ENCODE measurements at places on chromosomes 3 and 15.

- DNase-seq, result no peak
Measured at GRCh38 chr15:80474224-80475215, 70.3 kb downstream of the ARNT2 start.

DNA sequence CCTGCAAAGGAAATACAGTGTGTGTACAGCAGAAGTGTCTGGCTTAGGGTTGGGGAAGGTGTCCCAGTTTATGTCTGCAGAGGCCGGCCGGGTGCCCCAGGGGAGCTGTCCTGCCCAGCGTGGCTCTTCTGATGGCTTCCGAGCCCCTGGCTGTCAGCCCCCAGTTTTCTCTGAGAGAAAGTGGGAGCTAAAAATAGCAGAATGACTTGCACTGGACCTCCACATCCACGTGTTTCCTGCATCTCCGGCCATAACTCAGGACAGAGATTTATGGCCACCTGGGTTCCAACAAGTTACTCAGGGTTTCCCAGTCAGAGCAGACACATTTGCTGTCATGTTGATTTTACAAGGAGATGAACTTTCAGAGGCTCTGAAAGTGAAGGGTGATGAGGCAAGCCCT is 192.0 kb downstream of the ATP10A start:
- DNase-seq, result no peak

GRCh38 chr3:66722675-66723074 is 221.9 kb upstream of the LRIG1 start:
- DNase-seq, result no peak

GRCh38 chr3:198113206-198114053 is 153.4 kb downstream of the LMLN start:
- DNase-seq, result peak; percentile 7

DNA sequence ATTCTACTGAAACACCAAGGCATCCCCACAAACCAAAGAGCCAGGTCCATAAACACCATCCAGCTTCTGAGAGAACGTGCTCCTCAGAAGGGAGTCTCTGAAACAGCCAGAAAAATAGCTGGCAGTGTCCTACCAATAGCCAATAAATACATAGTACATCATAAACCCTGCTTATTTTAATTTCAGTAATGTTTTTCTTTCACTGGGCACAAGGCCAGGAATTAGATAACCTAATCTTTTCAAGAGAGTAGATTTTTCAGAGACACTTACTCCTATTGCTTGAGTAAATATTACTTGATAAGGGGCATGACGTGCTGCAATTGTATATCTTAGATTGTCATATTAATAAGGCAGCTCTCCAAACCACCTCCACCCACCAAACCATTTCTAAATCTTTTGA is 22.7 kb downstream of the GADL1 start:
- DNase-seq, result no peak

DNA sequence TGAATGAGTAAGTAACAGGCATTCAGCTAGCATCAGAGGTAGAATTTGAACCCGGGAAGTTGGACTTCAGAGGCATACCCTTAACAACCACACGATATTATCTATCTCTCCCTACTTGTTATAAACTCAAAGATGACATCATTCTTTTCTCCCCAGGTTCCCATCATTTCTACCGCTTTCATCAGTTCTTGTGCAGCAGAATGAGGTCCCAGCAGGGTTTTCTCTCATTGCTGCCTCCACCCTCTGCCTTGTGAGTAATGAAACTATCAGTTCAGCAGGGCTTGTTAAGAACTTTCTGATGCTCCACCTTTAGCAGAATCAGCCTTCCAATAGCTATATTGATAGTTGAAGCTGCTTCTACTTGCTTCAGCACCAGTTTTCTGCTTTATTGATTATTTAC is 487.5 kb upstream of the KCNMB2 start:
- no peak for DNase-seq

DNA sequence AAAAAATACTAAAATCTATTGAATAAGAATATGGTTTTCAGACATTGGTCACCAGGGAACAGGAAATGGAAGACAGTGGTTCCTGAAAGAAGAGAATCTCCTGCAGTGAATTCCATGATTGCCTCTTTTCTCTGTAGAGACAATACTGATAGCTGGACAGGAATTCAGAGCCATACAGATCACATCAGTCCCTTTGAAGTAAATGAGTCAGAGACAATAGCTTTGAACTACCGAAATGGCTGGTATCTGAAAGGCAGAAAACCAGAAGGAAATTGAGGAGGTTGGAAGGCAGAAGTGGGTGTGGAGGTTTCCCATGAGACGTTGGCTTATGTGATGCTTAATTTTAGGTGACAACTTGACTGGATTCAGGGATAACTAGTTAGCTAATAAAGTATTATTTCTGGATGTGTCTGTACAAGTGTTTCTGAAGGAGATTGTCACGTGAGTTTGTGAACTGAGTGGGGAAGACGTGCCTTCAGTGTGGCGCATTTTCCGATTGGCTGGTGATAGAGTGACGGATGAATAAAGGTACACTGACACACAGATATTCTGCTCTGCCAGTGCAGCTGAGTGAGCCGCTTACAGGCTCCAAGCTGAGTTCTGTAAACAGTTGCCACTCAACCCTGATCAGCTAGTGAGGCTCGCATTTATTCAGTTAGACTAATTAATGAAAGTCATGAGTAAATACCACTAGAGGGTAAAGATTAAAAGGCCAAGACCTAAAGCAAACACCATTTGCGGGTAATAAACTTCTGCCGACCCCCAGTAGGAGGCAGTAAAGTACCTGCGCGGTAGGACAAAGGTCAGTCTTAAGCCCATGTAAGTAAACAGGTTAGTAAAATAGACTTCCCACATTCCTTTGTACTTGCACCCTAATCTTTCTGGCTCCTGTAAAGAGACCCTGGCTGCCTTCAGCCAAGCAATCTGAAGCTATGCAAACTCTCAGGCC is 1298.6 kb downstream of the SI start:
- DNase-seq, result no peak

DNA sequence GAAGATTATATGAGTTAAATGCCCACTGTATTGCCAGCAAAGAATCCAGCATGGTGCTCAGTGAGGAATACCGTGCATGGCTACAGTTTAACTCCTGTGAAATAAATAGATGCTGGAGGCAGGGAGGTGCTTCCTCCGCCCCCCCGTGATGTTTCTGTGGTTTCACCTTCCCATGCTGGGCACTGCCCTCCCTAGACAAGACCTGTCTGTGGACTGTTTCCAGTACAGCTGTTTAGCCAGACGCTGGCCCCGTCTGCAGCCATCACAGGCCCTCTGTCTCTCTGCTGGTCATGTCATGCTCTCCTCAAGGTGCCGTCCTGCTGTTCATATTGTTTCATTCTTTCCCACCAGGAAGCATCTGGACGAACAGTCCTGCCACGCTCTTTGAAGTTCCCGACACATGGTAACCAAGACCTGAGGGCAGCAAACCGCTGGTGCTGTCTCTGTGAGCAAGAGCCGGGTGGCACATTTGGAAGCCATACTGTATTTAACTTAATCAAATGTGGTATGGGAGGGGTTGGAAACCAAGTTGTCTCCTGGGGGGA is 31.4 kb downstream of the GOLGA8S start:
- no peak for DNase-seq

GRCh38 chr3:142706321-142707127 is 17.3 kb upstream of the TRPC1 start:
- DNase-seq, result no peak

DNA sequence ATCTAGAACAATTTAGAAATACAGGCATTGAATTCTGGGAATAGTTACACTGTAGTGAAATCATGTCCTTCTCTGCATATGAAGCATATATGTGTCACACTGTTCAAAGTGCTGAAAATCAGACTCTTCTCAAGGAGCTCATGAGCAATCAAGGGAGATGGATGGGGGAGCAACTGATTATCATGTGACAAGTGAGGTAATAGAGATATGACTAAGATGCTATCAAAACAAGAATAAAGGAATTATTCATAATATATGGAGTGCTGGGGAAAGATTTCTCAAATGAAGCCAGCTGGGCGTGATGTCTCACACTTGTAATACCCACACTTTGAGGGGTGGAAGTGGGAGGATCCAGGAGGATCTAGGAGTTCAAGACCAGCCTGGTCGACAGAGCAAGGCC is 74.9 kb upstream of the CHRNB4 start:
- no peak for DNase-seq

DNA sequence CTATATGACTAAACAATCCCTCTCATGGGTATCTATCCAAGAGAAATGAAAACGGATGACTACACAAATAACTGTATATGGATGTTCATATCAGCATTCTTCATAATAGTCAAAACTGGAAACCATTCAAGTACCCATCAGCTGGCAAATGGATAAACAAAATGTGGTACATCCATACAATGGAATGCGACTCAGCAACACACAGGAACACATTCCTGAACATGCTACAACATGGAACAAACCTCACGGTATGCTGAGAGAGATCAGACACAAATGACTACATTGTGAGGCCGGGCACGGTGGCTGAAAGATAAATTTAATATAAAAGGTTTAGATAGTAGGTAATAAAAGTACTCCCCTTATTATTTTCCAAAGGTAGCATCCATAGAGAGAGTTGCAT is 42.6 kb downstream of the CCR4 start:
- DNase-seq, result no peak

GRCh38 chr3:140391061-140391460 is 286.8 kb upstream of the TRIM42 start:
- DNase-seq, result no peak

DNA sequence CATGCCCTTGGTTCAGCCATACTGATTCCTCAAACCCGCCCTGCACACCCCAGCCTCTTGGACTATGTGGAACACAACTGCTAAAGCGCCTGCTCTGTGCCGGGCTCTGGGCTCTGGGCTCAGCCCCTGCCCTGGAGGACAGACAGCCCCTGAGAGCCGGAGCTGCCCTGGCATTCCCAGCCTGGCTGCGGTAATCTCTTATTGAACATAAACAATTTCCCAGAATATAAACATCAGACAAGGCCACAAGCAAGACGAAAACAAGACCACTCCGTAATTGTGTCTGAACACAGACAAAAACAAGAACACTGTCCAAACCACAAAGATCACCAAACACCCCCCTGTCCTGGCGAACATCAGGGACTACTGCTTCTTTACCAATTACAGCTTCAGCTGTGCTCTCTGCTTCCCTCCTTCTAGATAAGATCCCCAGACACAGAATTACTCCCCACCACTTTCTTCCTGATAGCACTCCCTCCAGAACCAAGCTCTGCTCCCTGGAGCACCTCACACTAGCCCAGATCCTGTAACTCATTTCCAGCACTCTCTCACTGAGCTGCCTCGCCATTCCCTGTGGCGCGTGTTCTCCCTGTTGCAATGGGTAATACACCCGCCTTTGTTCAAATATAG is 57.1 kb upstream of the TLE3 start:
- DNase-seq, result no peak

GRCh38 chr3:191363221-191363620 is 32.9 kb upstream of the UTS2B start:
- DNase-seq, result no peak

DNA sequence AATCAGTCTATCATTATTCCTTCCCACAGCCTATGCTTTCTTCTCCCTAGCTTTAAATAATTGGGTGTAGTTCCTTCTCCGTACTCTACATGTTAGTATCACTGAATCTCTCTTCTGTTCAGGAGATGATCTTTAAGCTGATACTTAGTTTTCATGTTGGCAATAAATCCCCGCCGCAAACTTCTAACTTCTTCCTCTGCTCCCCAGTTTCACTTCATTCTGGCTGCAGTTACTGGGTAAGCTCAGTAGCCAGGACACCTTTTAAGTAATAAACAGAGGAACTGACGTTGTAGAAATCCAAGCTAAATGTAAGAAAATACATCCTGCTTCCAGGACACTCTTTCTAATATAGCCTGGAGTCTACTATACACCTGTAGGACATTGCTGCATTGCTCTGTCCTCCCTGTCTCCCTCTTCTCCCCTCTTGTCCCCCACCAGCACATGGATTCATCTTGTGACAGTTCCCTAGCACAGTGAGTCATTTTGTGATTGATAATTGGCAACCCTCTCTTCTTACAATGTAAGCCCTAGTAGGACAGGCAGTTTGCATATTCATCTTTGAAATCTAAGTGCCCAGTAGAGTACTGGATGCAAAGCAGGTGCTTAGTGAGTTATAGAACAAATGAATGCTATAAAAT is 598.2 kb downstream of the UNC13C start:
- DNase-seq, result no peak

- no peak for DNase-seq
Measured at GRCh38 chr3:120300971-120301370, 15.9 kb upstream of the GPR156 start.

DNA sequence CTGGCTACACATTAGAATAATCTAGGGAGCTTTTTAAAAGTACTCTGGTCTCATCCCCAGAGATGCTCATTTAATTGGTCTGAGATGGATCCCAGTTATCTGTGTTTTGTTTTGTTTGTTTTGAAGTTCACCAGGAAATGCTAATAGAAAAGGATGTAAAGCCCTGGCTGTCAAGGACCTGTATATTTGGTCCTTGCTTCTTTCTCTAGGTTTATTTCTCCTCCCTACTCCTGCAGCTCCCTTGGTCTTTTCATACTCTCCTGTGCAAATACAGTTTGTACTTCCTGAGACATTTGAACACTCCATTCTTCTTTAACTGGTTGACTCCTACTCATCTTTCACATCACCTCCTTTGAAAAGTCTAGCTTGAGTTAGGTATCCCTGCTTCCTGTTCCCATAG is 3.3 kb downstream of the PIK3CA start:
- DNase-seq, result no peak

DNA sequence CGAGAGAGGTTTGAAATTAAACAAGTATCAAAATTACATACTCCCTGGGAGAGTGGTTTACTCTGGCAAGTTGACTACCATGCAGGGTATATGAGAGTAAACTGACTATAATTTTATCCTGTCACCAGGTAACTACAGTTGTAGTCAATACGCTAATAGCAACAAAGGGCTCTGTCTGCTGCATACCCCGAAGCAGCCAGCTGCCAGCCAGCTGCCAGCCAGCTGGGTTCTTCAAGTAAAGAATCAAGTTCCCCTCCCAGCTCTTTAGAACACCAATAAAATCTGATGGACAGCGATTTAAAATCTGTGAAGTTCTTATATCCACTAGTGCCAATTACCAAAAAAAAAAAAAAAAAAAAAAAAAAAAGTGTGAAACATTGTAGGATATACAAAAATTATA is 417.7 kb upstream of the CFAP20DC start:
- no peak for DNase-seq

- no peak for DNase-seq
Measured at GRCh38 chr3:185527364-185527763, 25.0 kb downstream of the LIPH start.

DNA sequence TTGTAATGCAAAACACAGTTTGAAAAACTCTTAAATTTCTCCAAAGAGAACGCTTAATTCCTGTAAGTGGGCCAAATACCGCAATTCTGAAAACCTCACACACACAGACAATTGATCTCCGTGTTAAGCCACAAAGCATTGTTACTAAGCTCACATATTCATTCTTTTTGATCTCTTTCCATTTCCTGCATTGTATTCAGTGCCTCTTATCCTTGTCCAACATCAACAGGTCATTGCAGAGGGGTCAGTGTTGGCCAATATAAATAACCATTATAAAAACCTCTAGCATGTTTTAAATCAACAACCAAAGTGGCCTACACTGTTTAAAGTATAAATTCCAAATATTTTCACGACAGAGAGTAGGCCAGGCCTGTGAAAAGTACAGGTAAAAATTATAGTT is 171.1 kb downstream of the PDZRN3 start:
- DNase-seq, result no peak

- no peak for DNase-seq
Measured at GRCh38 chr3:42820746-42821051, 11.5 kb downstream of the ACKR2 start.

GRCh38 chr15:81373775-81374395 is at the start of gene TMC3:
Gene TMC3 (minus strand): TSS chr15:81374213. CDS start chr15:81374077, 136 bp downstream.
- DNase-seq, result no peak

- peak; percentile 30 for DNase-seq
Measured at GRCh38 chr15:43828061-43828657, 1.4 kb downstream of the WDR76 start.

- no peak for DNase-seq
Measured at GRCh38 chr3:43999728-44000319, 241.9 kb upstream of the TOPAZ1 start.
